ENCODE measurements at places on chromosomes 4 and X.

DNA sequence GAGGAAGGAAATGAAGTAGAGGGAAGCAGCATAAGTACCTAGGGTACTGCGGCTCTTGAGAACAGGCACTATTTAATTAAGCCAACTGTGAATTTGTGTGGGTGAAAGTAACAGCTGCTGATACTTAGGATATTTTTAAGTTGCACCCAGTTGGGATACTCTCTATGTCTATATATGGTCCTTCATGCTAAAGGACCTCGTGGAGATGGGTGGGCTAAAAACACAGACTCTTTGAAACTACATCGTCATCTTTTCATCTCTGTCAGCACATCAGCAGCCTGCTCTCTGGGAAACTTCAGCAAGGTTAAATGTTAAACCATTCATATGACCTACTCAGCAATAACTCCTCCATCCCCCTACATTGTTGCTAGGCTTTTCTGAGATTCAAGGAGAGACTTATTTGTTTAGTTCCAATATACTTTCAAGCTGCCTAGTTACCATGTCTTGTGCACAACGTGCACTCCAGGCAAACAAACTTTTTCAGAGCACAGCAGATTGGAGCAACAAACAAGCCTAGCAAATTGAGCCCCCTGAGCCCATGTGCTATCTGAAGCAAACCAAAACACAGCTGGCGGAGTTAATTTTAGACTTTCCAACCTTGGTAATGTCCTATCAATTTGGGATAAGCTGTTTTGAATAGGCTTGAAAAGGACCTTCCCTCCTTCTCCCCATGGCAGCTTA, 6.2 kb upstream of the MOB1B start:
- DNase-seq = no peak

DNA sequence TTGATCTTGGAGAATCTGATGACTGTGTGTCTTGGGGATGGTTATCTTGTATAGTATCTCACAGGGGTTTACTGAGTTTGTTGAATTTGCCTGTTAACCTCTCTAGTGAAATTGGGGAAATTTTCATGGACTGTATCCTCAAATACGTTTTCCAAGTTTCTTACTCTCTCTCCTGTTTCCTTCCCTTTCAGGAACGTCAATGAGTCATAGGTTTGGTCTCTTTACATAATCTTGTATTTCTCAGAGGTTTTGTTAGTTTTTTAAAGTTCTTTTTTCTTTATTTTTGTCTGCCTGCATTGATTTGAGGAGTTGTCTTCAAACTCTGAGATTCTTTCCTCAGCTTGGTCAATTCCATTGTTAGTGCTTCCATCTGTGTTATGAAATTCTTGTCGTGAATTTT, 227.7 kb upstream of the GPRIN3 start:
- DNase-seq = no peak

DNA sequence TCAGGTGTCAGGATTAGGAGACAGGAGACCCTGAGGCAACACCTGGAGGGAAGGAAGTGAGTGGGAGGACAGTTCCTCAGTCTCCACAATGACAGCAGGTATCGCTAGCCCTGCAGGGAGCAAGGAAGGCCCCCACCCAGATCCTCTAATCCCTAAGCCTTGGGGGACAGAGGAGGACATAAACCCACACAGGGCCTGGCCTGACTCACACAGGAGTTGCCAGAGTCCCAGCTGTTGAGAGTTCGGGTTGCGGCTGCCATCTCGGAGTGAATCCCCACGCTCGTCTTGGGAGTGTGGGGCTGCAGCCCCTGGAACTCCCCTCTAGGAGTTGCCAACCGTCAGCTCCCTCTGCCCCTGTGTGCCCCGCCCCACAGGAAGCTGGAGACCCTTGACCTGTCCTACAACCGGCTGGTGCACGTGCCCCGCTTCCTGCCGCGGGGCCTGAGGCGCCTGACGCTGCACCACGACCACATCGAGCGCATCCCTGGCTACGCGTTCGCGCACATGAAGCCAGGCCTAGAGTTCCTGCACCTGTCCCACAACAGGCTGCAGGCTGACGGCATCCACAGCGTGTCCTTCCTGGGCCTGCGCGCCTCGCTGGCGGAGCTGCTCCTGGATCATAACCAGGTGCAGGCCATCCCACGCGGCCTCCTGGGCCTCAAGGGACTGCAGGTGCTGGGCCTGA, 9.2 kb upstream of the BGN start:
- no peak for DNase-seq

DNA sequence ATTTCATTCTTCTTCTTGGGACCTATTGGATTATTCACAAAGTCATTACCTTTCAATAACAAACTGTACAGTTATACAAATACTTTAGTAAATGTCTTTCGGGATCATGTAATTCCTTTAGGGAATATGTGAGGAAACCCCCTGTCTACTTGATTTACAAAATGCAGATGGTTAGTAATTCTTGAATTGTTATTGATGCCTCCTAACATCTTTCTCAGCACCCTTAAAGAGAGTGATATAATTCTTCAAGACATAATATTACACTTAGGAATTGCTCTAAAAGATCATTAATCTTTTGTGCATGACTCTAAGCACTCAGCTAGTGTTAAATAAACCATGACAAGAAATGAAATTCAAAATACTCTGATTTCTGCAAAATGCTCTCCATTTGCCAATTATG, 988.1 kb upstream of the HS3ST1 start:
- DNase-seq = no peak

- DNase-seq = no peak
These were observed 114.7 kb downstream of the SLC4A4 start for GRCh38 chr4:71453531-71453930.

- no peak for DNase-seq
These were observed 26.3 kb upstream of the ARMCX2 start for GRCh38 chrX:101685923-101686322.

DNA sequence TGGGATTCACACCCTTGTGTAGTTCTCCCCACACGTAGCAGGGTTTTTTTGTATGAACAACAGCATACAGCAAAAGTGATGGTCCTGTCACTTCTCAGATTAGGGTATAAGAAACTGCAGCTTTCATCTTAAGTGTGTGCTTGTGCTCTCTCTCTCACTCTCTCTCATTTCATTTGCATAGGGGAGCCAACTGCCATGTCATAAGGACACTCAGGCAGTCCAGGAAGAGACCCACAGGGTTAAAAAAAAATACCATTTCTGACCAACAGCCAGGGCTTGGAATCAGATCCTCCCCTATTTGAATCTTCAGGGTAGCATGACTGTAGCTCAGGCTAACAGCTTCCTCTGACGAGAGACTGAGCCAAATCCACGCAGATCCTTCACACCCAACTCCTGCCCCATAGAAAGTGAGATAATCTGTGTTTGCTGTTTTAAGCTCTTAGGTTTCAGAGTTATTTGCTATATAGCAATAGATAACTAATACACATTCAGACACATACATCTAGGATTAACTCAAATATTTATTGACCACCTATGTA, 331.2 kb downstream of the PAPSS1 start:
- DNase-seq = no peak

- DNase-seq = no peak
These were observed 663 bp upstream of the USP53 start for GRCh38 chr4:119211867-119212233.

GRCh38 chr4:7721984-7722551, 217.6 kb downstream of the AFAP1 start:
- DNase-seq = no peak

- no peak for DNase-seq
These were observed 16.9 kb downstream of the OTUD5 start for GRCh38 chrX:48940404-48940955.

- DNase-seq = no peak
These were observed 7.3 kb downstream of the PITX2 start for GRCh38 chr4:110615353-110616237.

- no peak for DNase-seq
These were observed 51.2 kb upstream of the KLF3 start for GRCh38 chr4:38612646-38613414.

Measured in CD8-positive, alpha-beta T cell (primary cell).